Endothelial cell (in vitro differentiated cells): ENCODE measurements at places on chromosomes 7 and 10.

DNA sequence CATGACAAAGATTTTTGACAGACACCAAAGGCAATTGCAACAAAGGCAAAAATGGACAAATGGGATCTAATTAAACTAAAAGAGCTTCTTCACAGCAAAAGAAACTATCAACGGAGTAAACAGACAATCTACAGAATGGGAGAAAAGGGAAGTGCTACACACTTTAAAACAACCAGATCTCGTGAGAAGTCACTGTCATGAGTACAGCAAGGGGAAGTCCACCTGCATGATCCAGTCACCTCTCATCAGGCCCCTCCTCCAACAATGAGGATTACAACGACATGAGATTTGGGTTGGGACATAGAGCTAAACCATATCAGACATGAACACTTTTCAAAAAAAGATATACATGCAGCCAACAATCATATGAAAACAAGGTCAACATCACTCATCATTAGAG is 11.5 kb upstream of the PSTK start:
- no peak for DNase-seq

- no peak for DNase-seq
Measured at GRCh38 chr7:87413951-87414793, 61.3 kb downstream of the ABCB4 start.

DNA sequence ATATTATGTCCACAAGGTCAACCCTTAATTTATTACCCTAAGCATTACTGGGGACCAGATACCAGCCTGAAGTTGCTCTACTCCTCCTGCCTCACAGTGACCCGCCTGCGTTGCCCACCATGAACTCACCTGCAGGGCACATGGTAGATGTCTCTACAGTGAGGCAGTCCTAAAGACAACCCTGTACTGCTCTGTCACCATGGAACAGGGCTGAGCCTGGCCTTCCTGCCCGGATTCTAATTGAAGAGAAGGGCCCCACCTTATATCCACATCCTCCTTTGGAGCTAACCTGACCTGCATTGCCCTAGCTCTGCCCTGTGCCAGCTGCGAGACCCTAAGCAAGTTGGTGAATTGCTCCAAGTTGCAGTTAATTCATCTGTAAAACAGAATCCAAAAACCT is 4.1 kb downstream of the SH3PXD2A start:
- DNase-seq: no peak

GRCh38 chr7:102132209-102132752 is 154.4 kb upstream of the SH2B2 start:
- DNase-seq: no peak

DNA sequence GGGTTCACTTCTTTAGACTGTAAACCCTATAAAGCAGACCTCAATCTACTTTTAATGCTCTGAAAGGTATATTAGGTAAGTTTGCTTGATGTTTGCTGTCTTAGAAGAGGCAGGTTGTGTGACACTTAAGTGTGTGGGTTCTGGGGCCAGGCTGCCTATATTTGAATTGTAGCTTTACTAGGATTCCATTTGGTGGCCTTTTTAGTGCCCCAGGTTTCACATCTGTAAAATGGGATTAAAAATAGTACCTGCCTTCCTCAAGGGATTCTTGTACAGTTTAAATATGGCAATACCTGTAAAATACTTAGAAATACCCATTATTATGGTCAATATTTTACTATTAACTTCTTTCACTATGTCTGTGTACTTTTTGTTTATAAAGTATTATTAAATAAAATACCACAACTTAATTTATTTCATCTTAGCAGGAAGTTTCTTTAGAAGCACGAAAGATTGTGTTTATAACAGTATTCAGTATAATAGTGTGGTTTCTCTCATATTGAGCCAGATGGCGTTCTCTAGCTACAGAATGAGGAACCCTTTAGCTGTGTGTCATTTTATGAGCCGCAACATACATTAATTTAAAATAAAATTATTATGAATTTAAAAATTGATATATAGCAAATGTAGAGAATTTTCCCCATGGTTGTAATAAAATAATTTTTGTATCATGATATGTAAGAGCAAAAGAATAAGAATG is 94.2 kb downstream of the CDK14 start:
- DNase-seq: no peak

GRCh38 chr7:44333911-44334733 is 8.7 kb upstream of the CAMK2B start:
- DNase-seq: no peak
